ENCODE measurements at places on chromosomes 7 and 10. TPM values are rescaled to one million over a fixed set of nuclear protein-coding genes. Genes with fewer than 3 reads are reported as not detected.

PRKCQ gene
- total RNA-seq, result not detected

AGMO gene
- total RNA-seq, result not detected

ICA1 gene
- total RNA-seq, result 3.2 TPM

FEZF1 gene
- not detected for total RNA-seq

LIPM gene
- total RNA-seq, result not detected

CNPY1 gene
- total RNA-seq, result not detected

ANXA7 gene
- total RNA-seq, result 478 TPM

GRID1 gene
- not detected for total RNA-seq

Data from PC-3 (cell line).